ENCODE measurements at places on chromosomes 16 and 17.

- DNase-seq: no peak
These were observed 42.7 kb upstream of the CPNE2 start for GRCh38 chr16:57049678-57050077.

GRCh38 chr16:67953641-67954375 is 9.9 kb upstream of the LCAT start:
- no peak for DNase-seq

DNA sequence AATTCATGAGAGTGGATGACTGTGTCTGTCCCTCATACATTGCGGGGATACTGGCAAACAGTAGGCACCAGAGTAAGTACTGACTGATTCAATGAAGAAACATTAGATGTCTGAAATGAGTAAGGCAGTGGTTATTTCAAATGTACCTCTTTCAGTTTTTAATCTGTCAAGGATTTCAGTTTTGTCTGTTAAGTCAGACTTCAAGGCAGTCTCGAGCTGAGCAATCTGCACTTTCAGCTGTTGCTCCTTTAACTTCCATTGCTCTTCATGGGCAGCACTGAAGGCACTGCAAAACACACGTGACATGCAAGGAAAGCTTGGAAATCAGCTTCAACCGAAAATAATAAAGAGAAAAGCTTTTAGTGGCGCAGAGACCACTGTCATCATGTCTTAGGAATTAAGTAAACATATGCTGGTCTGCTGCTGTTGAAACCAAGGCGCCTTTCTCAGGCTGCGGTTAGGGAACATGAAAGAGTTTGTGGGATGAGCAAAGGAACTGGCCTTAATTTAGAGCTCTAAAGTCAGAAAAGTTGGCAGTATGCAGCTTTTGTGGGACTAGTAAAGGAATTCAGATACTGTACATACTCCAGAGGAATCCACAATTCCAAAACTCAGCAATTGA is 38.8 kb downstream of the RPGRIP1L start:
- no peak for DNase-seq

- no peak for DNase-seq
These were observed 1.3 kb upstream of the CACNA1H start for GRCh38 chr16:1151424-1152122.

- DNase-seq: no peak
These were observed 242.1 kb upstream of the GSE1 start for GRCh38 chr16:85370881-85371651.

GRCh38 chr17:67258821-67259468 is 13.9 kb upstream of the HELZ start:
- DNase-seq: no peak

All from stimulated activated CD8-positive, alpha-beta memory T cell treated with anti-CD3 and anti-CD28 coated beads, Interleukin-4, amount 100 ng/mL, for 1 hour (primary cell).